ENCODE measurements at places on chromosomes 6 and 20.

DNA sequence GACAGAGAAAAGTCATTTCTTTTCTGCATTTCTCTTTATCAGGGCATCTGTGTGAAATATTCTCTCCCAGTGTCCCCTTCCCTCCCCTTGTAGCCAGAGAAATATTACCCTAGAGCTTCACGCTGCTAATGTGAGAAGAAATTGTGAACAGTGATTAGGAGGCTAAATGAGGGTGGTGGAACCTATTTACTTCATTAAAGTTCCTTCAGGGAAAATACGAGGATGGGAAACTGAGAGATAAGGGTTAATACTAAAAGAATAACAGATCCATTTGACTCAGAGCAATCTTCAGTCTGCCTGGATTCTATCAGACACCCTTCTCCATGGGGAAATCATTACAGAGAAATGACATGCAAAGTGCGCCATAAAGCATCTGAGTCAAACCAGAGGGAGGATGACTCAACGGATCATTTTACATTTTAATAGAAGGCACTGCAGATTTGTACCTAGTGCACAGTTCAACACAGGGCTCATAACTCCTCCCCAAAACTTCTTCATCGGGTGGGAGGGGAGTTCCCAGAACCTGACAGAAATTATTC lies 131.3 kb downstream of the GJA10 start:
- no peak for DNase-seq

GRCh38 chr20:63594043-63594561 lies 20.1 kb upstream of the HELZ2 start:
- DNase-seq = no peak

- DNase-seq = no peak
Observed at GRCh38 chr6:33822575-33823395, 19.0 kb upstream of the MLN start.

DNA sequence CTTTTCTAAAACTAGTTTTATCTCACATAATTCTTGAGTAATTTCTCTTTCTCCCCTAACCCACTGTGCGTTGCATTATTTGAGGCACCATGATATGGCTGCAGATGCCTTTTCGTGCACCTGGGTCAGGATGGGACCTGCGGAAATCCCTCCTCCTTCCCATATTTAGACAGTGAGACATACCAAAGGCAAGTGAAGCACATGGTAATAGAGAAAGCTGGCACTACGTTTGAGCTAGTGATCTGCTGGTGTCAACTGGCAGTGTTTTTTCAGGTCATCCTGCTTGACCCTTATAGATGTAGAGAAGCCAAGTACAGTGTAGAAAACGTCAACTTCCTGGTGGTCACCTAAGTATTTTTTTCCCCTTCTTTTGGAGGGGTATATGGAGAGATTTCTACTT lies 71.7 kb downstream of the FOXO3 start:
- DNase-seq = no peak

GRCh38 chr20:23050076-23050838 lies 785 bp upstream of the THBD start:
- no peak for DNase-seq

- no peak for DNase-seq
Observed at GRCh38 chr20:40706977-40707582, 18.0 kb upstream of the MAFB start.

- no peak for DNase-seq
Observed at GRCh38 chr6:150322466-150322871, 46.3 kb upstream of the IYD start.

Measured in activated T-cell treated with anti-CD3 and anti-CD28 coated beads for 48 hours (primary cell).